ENCODE measurements at places on chromosomes 12 and 14. TPM values are rescaled to one million over a fixed set of nuclear protein-coding genes. Genes with fewer than 3 reads are reported as not detected.

GRCh38 chr12:24111086-24111485 is 161.6 kb upstream of the SOX5 start:
- DNase-seq = peak; percentile 7

- DNase-seq = peak; percentile 84
Observed at GRCh38 chr14:20631880-20632389, 9.6 kb downstream of the OR6S1 start.

- DNase-seq = peak; percentile 96
Observed at GRCh38 chr12:3304436-3305165, 186.4 kb upstream of the PRMT8 start.

GRCh38 chr14:62428429-62429203 is 616.6 kb downstream of the KCNH5 start:
- DNase-seq = no peak

- DNase-seq = peak; percentile 46
Observed at GRCh38 chr12:16555630-16556029, 50.3 kb downstream of the LMO3 start.

Gene JDP2
- polyA plus RNA-seq = 20.0 TPM

- no peak for DNase-seq
Observed at GRCh38 chr14:95608637-95609235, 73.9 kb downstream of the GLRX5 start.

DNA sequence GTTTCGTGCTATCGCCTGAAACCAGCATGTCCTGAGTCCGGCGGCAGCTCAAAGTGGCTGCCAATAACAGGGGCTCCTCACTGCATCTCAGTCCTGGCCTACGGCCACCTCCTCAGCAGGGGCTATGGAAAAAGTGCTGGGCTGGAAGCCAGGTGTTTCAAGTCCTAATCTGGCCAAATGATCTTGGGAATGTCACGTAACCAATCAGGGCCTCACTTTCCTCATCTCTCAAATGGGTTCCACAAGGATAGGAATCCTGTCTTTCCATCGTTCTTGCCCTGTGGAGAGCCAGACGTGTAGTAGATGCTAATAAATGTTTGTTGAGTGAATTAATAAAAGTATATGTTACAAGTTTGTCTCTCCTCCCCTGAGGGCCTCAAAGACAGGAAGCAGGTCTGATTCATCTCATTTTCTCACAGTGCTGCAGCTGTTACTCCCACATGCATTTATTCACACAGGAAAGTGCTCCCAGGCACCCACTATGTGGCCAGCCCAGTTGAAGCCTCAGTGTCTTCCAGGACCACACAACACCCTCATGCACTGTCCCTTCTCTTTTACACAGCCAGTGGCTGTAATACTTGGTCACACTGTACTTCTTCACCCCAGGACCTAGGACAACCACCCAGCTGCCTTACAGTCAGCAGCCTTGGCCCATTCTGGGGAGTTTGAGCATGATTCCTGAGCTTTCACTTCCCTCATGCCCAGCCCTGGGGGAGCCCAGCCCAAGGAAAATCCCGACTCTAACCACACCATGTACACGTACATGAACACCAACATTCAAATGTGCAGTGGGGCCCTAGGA is 5.0 kb downstream of the CMKLR1 start:
- DNase-seq = peak; percentile 87

Gene KCNJ8
- 12.7 TPM for polyA plus RNA-seq

DNA sequence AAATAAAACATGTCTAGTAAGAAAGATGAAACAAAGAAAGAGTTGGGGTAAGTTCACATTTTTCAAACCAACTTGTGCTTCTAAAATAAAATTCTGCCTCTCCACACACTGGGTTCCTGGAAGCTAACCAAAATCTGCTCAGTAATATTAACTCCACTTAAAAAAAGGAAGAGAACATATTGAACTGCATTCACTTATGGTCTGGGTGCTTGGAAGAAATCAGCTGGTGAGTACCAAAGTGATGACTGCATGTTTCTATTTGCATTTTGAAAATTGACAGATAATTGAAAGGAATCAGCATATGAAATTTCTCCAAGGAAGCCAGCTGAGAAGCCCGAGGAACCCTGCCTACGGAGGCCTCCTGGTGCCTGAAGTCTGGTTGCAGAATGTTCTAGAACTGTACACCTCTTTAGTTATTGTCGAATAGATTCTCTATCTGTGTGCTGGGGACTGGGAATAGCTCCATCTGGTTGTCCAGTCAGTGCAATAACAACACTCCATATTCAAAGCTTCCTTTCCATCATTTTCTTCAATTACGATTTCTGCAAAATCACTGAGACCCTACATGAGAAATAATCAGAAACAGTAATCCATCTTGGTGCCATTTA is 836.1 kb downstream of the VRK1 start:
- no peak for DNase-seq

DNA sequence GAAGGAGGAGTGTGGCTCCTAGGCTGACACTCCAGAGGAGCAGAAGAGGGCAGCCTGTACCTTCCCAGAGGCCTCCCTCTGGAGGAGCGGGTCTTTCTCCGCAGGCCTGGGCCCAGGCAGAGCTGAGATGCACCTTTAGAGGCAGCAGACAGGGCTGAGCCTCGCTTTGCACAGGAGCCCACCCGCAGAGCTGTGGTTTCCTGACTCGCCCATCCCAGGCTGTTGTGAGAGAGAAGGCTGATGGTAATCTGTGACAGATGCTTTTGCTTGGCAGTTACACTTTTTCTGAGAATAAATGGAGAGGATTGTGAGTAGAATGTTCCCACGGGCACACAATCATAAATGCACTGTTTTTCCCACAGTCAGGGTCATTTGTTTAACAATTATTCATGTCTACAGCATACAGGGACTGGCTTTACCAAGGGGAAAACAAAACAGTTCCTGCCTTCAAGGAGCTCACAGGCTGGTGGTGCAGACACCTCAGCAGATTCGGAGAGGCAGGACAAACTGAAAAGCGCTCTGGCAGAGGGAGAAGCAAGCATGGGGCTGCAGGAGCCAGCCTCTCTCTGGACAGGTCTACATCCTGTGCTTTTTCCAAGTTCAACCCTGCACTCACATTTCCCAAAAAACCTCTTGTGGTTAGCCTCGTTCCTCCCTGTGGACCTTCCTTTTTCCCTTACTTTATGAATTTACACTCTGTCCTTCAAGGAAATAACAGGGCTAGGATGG is 13.9 kb downstream of the EVL start:
- DNase-seq = peak; percentile 83

GRCh38 chr12:64792128-64792527 is 32.3 kb upstream of the TBC1D30 start:
- no peak for DNase-seq

DNA sequence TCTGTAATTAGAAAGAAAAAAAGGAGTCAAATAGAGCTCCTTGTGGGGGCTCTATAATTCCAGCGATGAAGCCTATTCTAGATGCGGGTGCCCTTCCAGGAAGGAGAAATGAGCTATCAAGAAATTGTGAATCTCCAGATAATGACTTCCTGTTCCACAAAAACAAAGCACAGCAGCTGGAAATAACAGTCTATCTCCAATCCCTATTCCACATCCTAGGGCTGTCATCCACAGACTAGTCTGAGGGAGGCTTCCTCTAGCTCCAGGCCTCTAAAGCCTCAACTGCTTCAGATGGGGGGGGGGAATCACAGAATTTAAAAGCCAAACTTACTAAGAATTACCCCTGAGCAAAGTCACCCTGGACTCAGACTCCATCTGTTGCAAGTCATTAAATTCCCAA is 77.4 kb upstream of the GTF2A1 start:
- DNase-seq = no peak

- no peak for DNase-seq
Observed at GRCh38 chr12:121545480-121545879, 35.3 kb downstream of the KDM2B start.

DNA sequence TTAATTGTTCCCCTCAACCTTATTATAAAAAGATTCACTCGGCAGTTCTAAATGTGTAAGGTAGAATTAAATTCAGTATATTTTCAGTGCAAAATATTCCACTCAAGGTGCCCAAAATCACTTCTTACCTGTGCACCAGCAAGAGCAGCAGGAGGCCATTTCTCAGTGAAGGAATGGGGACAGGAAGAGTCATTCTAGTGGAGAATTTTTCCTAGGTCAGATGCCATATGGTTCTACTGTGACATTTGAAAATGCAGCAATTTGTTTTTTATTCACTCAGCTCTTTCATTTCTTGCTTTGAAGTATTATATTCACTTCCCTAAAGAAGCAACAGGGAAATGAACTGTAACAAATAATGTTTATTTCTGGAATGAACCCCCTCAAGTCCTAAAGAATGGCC is 264.0 kb upstream of the SYT1 start:
- no peak for DNase-seq

DNA sequence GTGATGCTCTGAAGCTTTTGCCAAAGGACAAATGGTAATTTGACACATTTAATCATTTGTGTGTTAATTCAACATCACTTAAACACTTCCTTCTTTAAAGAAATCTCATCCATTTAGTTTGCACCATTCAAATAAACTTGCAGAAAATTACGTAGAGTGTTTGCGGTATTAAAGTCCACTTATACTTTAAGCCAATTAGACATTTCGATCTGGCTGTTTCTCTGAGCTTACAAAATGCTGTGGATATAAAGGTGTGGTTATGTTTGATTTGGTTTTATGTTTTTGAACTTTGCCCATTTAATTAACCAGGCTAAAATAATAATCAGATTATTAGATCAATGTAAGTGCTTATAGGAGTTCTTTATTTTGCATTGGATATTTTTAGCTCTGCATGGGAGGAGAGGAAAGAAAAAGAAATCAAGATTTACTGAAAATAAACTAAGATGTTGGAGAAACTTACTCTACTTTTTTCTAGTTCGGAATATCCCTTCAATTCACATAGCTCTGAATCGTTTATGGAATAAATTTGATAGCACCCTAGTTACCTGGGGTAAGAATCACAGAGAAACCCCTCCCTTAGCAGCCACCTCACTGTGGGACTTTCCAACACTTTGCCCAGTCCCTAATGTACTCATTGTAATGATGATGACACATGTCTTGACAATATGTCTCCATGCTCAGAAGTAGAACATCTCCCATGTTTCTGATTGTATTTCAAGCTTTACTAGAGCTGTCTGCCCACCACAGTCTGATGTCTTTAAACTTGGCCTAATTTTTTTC is 268.0 kb downstream of the BTG1 start:
- no peak for DNase-seq

Gene GTF2A1
- 3.8 TPM for polyA plus RNA-seq

DNA sequence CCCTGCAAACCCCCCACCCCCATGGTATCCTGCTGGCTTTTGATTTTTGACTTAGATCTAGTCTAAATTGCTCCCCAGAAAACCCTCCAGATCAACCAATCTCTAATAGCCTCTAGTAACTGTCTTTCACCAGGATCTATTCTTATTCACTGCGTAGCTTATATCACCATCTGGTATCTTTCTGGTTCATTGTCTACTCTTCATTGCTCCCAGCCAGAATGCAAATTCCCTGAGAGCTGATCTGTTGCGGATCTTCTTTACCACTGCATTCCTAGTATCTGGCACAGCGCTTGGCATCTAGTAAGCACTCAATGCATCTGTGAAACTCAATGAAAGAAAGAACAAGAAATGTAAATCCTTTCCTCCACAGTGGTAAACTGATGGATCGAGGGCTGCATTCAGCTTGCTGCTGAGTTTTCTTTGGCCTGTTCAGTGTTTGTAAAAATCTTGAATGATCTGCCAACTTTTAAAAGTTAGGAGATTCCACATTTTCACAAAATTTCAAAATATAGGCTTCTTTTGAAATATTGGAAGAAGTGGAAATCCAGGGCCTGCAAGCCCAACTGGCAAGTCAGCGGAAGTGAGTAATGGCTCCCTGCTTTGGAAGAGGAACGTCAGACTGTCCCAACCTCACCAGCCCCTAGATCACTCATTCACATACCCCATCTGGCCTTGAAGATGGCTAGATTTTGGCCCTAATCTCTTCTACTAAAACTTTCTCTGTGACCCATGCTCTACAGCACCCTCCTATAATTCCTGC is 274.2 kb downstream of the SSPN start:
- DNase-seq = peak; percentile 61

GRCh38 chr12:109428037-109428629 is 49.0 kb downstream of the KCTD10 start:
- DNase-seq = peak; percentile 81

- DNase-seq = peak; percentile 84
Observed at GRCh38 chr12:93243689-93244513, 133.8 kb upstream of the NUDT4 start.

GRCh38 chr12:2359725-2360629 is 307.2 kb downstream of the CACNA1C start:
- DNase-seq = no peak

- DNase-seq = no peak
Observed at GRCh38 chr14:51550636-51551035, 101.1 kb upstream of the FRMD6 start.

- no peak for DNase-seq
Observed at GRCh38 chr12:51896236-51896635, 8.3 kb downstream of the ANKRD33 start.

Gene CIDEB
- 1.2 TPM for polyA plus RNA-seq

- DNase-seq = no peak
Observed at GRCh38 chr12:94916663-94917062, 86.8 kb downstream of the NDUFA12 start.

DNA sequence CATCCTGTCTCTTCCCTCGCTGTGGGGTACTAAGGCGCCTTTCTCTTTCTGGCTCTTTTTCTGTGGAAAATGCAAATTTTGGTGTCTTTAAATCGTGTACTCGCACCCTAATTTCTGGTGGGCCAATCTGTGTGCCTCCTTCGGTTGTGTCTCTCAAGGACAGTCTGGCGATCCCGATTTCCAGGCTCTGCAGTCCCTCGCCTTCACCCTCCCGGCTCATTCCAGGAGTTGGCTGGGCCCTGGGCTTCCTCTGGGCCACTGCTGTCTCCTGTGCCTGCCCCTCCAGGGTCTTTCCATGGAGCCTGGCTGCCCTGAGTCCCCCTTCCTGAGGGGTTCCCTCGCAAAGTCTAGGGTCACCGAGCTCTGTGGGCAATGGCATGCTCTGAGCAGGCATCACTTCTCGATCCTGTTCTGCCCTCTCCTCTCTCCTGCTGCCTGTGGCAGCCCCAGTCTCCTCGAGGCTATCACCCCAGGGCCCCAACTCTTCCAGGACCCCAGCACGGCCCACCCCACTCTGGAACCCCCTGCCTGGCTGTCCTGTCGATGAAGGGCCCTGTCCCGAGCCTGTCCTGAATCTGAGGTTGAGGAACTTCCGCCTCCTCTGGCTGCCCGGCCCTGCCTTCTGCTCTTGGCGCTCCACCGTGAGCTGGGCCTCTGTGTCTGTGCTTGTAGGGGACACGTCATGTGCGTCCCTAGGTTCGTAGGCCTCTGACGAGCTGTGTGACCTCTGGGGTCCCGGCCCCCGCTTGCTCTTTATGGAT is 24.1 kb downstream of the AHNAK2 start:
- DNase-seq = no peak

GRCh38 chr14:23297611-23298277 is 4.9 kb downstream of the PPP1R3E start:
- no peak for DNase-seq

- no peak for DNase-seq
Observed at GRCh38 chr12:31106101-31106803, 32.6 kb downstream of the DDX11 start.

Gene FITM1
- polyA plus RNA-seq = not detected

Measured in GM23248 (cell line).